ENCODE measurements at places on chromosomes 2 and 18.

DNA sequence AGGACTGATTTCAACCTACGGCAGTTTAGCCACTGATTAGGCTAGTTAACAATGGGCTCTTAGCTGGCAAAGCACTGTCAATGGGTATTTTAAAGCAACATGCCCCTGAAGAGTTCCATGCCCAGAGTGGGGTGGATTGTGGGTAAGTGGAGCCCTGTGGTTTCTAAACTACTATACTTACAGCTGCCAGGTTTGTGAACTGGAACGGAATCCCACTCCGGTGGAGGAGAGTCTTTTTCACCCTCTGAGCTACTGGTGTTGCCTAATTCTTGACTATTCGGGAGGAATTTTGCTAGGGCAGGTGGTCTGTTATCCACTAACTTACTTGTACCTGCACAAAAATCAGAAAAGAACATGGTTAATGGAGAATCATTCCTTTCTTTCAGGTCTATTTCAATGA is 52.6 kb downstream of the ZAP70 start:
- no peak for DNase-seq

DNA sequence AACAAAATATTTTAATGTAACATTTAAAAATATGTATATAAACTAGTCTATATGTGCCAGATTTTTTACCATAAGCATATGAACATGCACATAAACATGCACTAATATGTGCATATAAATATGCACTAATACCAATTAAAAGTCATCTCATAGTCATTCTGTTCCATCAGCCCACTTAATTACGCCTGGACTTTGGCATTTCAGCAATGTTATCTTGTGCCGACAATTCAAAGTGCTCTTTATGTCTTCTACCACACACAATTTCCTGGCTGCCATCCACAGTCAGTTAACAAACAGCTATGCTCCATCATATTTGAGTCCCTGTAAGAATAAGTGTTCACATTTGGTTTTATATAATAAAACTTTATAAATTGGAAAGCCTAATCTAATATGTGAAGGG is 92.6 kb upstream of the TSPYL6 start:
- no peak for DNase-seq

GRCh38 chr2:102975996-102976975 is 214.5 kb downstream of the TMEM182 start:
- peak; percentile 66 for DNase-seq

- DNase-seq: peak; percentile 67
Measured at GRCh38 chr2:143259368-143259958, 130.2 kb downstream of the ARHGAP15 start.

GRCh38 chr2:119679526-119679837 is 481 bp downstream of the TMEM177 start:
- peak; percentile 4 for DNase-seq

GRCh38 chr2:28423856-28424605 is 31.4 kb downstream of the FOSL2 start:
- no peak for DNase-seq

DNA sequence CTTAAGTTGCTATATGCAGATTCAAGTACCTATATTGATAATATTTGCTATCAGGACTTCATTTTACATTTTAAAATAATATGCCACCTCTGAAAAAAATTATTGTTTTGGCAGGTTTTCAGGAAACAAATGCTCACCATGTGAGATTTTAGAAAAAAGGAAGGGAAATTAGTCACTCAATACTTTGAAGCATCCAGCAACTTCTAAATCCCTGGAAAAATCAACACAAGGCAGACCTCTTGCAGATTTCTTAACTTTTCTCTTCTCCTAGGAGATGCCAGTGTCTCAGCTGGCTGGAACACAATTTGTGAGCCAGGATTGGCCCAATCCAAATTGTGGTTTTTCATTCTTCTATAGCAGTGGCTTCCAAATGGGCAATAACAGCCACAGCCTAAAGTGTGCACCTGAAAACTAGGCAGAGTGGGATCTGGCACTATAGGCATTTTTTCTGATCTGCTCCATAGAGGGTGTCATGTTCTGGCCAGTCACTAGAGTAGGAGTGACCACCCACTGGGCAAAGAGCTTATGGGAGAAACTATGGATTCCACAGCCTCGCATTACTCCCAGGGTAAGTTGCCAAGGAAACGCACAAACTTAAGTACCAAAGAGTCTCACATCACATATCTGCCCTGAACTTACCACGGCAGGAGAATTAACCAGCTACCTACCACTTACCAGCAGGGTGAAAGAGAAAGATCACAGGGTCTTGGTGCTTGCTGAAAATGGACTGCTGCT is 28.1 kb upstream of the THOC1 start:
- DNase-seq: no peak

GRCh38 chr2:106694964-106695470 is 190.9 kb downstream of the ST6GAL2 start:
- DNase-seq: no peak

- no peak for DNase-seq
Measured at GRCh38 chr2:6957031-6957714, 40.0 kb downstream of the RNF144A start.

- DNase-seq: no peak
Measured at GRCh38 chr2:8567469-8568260, 114.2 kb upstream of the ID2 start.

Data from bronchial epithelial cell (primary cell).